NCI-H460 (cell line): ENCODE measurements at places on chromosomes 5 and 9. TPM values are rescaled to one million over a fixed set of nuclear protein-coding genes. Genes with fewer than 3 reads are reported as not detected.

The TAF11L10 gene
- not detected in 2 replicates for total RNA-seq

The SLC36A3 gene
- not detected in 2 replicates for total RNA-seq

The PIGO gene
- total RNA-seq = 32.2 and 33.9 TPM in 2 replicates

The PCDHGB6 gene
- total RNA-seq = 0.55 and 0.62 TPM in 2 replicates

The ARID3C gene
- not detected in 2 replicates for total RNA-seq

The RASGRF2 gene
- 0.37 and 1.2 TPM in 2 replicates for total RNA-seq

The INSYN2B gene
- 0.89 and 0.97 TPM in 2 replicates for total RNA-seq

The GABRA6 gene
- total RNA-seq = not detected in 2 replicates

The ZFP2 gene
- 0.26 and 0.35 TPM in 2 replicates for total RNA-seq

The POU4F3 gene
- total RNA-seq = not detected in 2 replicates

The SPINK13 gene
- total RNA-seq = 1.3 and 2.8 TPM in 2 replicates

The HMMR gene
- 75.7 and 78.2 TPM in 2 replicates for total RNA-seq

The EIF4E1B gene
- not detected in 2 replicates for total RNA-seq

The CDH9 gene
- not detected in 2 replicates for total RNA-seq

The CD14 gene
- 2.6 and 2.7 TPM in 2 replicates for total RNA-seq

The SCGB3A2 gene
- total RNA-seq = not detected in 2 replicates

The GHR gene
- total RNA-seq = 0.43 and 0.47 TPM in 2 replicates

The ANKRD34B gene
- total RNA-seq = not detected in 2 replicates

The TAF11L5 gene
- total RNA-seq = not detected in 2 replicates

The SCGB3A1 gene
- not detected in 2 replicates for total RNA-seq

The CYLC2 gene
- not detected in 2 replicates for total RNA-seq

The PCDHA6 gene
- not detected in 2 replicates for total RNA-seq
